EH (cell line): ENCODE measurements at places on chromosomes 5 and 9.
A peak's percentile ranks its signal among the peaks of the same experiment; 100 is the strongest.

GRCh38 chr9:8168916-8169438, 369.4 kb upstream of the DMAC1 start:
- no peak for DNase-seq

- no peak for DNase-seq
Observed at GRCh38 chr5:158381614-158382160, 522.7 kb upstream of the CLINT1 start.

DNA sequence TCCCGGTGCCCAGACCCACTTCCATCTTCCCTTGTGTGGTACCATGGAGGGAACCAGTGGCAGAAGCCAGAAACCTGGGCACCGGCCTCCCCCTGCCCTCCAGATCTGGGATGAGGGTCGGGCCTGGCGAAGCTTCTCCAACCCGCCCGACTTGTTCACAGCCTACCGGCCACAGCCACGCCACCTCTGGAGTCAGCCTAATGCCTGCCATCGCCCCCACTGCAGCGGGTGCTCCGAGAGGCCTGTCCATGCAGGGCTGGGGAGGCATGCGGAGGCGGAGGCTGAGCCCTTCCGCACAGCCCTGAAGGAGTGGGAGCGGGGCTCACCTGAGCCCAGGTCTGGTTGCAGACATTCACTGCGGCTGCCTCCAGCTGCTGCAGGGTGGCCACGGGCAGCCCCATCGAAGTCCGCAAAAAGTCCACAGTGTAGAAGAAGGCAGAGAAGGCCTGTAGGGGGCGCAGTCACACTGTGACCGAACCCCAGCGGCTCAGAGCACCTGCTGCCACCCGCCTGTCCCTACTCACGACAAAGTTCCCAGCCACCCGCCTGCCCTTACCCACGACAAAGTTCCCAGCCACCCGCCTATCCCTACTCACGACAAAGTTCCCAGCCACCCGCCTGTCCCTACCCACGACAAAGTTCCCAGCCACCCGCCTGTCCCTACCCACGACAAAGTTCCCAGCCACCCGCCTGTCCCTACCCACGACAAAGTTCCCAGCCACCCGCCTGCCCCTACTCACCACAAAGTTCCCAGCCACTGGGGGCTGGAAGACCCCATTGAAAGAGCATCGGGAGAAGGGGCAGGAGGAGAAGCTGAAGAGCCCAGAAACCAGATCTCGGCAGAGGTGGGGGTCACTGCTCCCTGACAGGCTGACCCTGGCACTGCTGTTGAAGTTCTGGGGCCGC, 3.8 kb upstream of the NPDC1 start:
- DNase-seq, result peak; percentile 51

DNA sequence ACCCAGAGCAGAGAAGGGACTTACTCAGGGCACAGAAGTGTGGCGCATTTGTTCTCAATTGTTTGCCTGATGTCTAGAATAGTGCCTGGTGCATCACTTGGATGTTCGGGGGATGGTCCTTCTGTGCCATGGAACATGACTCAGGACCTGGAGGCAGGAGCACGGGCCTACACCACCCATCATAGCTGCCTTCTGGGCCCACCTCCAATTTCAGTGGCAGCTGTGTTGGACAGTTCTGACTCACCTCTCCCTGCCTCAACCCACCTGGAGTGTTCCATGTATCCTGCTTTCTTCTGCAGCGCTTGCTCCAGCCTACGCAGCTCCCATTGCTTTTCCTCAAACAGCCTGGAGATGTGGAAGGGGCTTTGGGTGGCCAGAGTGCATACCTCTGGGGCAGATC, 12.5 kb upstream of the CXCL14 start:
- no peak for DNase-seq

DNA sequence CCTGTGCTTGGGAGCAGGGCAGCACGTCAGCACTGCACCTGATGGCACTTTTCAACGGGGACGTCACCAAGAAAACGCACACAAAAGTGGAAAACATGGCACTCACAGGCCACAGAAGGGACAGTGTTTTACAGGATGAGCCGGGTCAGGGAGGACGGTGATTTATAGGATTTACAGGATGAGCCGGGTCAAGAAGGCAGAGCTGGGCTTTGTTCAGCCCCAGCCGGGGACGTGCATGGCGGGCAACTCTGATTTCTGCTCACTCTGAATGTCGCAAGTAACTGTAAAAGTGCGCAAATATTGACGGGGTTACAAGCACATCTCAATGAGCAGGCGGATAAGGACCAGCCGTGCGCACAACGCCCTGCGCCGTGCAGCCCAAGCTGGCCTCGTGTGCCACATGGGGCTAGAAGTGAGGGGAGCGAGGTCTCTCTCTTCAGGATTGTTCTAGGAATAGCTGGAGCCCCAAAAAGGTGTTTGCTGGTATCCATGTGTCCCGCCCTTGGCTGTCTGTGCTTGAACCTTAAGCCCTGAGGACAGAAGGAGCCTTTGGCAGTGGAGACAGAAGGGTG, 16.4 kb downstream of the SLC6A18 start:
- DNase-seq, result no peak

GRCh38 chr5:141349917-141350619, at the start of gene PCDHGB1:
TSS of gene PCDHGB1 (plus strand) at chr5:141350099. CDS start at chr5:141350261, 162 bp downstream.
- peak; percentile 36 for DNase-seq

DNA sequence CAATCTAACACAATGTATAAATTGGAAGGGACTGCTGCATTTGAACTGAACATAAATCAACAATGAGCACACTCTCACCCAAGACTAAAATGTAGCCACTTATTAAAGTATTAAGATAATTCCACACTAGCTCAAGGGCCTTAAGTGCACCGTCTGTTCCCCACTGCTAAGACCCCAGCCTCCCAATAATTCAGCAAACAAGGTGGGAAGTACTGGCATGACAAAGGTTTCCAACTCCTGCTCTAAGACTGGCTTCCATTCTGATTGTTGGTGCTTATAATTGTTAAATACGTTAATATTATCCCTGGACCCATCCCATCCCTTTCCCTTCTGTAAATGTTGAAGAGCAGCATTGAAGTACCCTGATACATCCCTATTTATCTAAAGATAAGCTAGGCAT, 636.7 kb downstream of the NR2F1-AS1 start:
- no peak for DNase-seq

DNA sequence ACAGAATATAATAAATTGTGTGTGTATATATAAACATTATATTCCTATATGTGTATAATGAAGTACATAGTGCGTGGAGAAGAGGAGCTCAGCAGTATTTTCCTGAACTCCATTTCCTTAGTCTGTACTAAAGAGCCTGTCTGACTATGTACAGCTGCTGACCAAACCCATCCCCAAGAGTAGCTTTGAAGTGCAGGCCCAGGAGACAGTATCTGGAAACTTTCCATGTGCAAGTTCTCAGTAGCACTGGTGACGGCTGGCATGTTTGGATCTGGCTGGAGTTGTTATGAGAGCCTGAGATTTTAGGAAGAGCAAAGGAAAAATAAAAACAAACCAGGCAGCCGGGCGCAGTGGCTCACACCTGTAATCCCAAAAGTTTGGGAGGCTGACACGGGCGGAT, 244.2 kb downstream of the RFK start:
- no peak for DNase-seq

- no peak for DNase-seq
Observed at GRCh38 chr5:154526231-154527226, 48.5 kb upstream of the HAND1 start.

DNA sequence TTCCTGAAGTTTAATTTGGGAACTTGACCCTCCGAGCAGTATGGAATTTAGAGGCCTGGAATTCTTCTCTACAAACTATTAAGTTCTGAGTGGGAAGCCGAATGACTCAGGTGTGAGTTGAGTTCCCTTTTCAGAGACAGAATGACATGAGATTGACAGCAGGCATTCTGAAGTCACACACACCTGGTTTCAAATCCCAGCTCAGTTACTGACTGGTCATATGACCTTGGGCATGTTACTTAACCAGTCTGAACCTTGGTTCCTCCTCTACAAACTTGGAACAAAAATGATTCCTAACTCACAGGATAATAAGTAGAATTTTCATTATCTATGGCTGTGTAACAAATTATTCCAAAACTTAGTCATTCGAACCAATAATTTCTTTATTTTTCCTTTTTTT, 45.5 kb upstream of the GPBP1 start:
- no peak for DNase-seq

DNA sequence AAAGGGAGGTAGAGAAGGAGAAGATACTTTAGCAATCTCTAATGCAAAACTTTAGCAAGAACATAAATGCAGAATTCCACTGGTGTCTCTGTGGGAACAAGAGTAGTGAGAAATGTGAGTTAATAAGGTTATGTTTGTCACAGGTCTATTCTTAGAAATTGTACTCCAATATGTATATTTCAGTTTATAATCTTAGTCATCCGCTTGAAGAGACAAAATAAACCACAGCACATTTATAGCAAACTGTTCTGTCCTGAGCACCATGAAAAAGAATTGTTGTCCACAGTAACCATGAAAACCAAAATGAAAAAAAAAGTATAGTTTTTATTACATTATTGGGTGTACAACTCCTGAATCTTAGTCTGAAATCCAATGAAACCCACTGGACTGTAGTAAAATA, 93.6 kb upstream of the TSLP start:
- DNase-seq, result no peak

DNA sequence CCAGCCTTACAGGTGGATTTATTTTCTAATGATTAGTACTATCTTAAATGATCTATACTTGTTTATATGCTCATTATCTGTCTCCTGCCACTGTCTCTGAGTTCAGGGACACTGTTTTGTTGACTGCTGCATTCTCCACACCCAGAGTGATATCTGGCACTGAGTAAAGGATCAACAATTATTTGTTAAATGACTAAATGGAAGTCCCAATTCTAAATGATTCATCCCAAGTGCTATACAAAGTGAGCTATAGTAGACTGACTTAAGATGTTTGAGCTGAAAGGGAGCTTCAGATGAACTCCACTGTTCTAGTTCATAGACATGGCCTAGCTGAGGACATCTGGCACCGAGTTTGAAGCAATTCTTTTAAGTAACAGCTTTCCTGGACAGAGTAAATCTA, 40.5 kb downstream of the ITGA2 start:
- DNase-seq, result no peak

DNA sequence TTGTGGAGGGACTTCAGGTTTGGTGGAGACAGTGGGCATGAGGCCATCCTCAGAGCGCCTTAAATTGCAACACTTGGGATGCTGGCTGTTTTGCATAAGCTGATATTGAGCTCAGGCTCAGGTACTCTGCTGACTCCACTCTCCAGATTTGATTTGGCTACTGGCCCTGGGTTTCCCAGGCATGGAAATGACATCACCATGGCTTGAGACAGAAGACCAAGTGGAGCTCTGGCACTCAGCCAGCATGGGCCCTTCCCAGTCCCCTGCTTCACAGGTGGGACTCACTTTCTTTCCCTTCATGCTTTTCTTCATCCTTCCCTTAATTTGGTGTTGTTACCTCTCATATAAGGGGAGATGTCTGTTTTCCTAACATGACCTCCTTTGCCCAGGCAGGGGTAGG, 72.0 kb upstream of the IL12B start:
- DNase-seq, result no peak

GRCh38 chr5:138668451-138669380, 84.5 kb upstream of the CTNNA1 start:
- peak; percentile 43 for DNase-seq

DNA sequence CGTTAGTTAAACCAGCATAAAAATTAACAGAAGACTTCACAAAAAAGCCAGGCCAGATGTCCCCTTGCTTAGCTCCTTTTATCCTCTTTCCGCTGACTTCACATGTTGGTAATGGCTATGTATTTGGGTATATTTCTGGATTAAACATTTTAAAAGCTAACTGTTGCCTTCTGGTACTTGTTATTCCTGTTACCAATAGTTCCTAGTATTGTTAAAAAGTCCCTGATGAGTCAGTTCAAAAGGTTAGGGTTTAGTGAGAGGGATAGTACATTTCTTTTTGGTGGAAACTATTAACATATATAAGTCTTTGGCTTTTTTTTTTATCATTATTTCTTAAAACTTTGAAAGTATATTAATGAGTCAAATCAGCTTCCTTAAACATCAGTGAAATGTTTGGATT, 103.2 kb upstream of the ELL2 start:
- no peak for DNase-seq

GRCh38 chr9:128887914-128888350, 6.0 kb downstream of the LRRC8A start:
- DNase-seq, result peak; percentile 76

GRCh38 chr9:129694243-129694646, 28.8 kb downstream of the PRRX2 start:
- DNase-seq, result peak; percentile 38

DNA sequence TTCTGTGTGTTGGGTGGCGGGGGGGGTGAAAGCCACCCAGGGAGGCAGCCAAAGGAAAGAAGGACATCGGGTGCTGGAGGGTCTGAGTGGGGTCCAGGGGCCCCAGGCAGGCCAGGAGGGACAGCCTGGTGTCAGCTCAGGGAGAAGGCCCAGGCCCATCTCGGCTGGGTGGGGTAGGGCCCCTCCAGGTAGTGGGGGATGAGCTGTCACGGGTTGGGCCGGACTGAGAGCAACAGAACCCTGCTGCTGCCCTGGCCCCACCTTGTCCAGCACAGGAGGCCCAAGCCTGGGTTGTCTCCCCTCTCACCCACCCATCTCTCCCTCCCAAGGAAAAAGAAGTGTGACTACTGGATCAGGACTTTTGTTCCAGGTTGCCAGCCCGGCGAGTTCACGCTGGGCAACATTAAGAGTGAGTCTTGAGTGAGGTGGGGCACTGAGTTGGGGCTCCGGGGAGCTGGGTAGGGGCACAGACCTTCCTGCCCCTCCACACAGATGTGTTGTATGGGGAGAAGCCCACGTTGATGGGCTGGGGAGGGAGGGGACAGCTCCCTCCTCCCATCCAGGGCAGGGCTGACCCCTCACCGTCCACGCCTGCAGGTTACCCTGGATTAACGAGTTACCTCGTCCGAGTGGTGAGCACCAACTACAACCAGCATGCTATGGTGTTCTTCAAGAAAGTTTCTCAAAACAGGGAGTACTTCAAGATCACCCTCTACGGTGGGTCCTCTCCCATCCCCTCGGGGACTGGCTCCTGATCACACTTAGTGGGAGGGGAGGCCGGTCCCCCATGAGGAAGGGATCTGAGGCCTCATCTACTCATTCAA, 2.3 kb downstream of the LCN2 start:
- no peak for DNase-seq

DNA sequence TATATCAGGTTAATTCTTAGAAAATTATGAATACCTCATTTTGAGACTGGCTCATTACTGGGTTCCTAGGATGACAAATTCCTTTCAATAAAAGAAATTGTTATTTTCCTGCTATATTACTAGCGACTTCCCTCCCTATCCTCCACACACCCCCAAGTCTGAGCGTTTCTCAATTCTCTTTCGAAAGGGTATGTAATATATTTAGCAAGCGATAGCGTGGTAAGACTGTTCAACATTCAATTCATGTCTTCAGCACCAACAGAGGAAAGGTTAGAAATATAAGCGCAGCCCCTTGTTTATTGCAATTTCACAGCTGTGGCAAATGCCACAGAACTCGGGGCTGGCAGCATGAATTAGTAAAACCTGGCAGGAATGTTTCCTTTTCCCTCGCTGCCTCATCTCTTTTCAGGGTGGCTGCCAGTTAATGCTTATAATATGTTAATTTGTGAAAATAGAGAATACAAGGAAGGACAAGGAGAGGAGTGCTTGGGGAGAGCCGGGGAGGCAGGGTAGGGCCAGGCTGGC, 152.7 kb upstream of the TBCA start:
- no peak for DNase-seq

- no peak for DNase-seq
Observed at GRCh38 chr5:73424556-73424977, 24.0 kb downstream of the FOXD1 start.
